ENCODE measurements at places on chromosomes 2 and 18.

- peak; percentile 73 for DNase-seq
These were observed 25.4 kb downstream of the WDR75 start for GRCh38 chr2:189466656-189467055.

DNA sequence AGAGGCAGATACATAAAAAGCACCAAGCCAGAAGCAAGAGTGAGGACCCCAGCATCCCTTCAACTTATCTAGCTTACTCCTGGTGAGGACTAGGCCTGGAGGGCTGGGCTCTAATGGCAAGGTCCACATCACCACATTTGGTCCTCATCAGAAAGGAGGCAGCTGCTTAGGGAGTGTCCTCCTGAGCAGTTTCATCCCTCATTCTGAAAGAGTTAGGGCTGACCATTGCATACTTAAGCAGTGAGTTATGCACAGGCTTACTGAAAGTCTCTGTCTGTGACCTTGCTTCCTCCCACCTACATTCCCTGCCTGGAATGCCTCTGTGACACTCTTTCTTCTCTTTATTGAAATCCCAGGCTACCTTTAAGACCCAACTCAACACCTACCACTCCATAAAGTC is 301.8 kb upstream of the ACVR2A start:
- no peak for DNase-seq

GRCh38 chr18:51622702-51623101 is 425.2 kb upstream of the MEX3C start:
- no peak for DNase-seq

DNA sequence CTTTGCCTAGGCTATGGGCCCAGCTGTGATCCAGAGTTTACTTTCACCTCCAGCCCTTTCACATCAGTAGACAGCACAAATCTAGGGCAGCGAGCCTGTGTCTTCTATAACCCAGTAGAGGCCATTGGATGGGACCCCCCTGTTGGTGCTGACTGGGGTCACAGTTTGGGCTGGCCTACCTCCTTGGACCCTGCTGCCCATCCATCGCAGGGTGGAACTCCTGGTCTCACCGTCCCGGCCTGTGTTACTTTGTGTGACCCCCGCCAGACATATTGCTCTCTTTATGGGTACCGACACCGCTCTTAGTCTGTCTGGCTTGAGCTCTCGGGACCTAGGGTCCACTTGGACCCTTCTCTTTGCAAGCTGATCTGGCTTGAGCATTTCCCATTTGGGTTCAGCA is 157.4 kb downstream of the CTIF start:
- DNase-seq = no peak
